Ureter (tissue), 1 donor: ENCODE measurements at places on chromosomes 3 and 15. TPM values are rescaled to one million over a fixed set of nuclear protein-coding genes. Genes with fewer than 3 reads are reported as not detected.

- peak; percentile 81 for DNase-seq
Observed at GRCh38 chr3:127697551-127698240, 24.9 kb downstream of the ABTB1 start.

DNA sequence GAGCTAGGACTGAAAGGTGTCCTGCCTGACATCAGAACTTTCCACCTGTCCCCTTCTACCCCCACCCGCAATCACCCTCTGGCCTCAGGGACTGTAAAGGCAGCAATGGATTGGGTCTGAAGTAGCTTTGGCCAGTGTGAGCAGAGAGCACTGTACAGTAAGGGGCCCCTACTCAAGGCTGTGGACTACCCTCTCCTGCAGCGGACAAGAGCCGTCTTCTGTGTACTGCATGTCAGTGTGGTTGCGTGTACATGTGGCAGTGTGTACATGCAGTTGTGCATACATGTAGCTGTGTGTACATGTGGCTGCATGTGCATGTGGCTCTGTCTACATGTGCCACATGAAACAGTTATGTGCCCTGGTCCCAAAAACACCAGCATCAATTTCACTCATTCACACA lies 205.9 kb upstream of the LINGO1 start:
- no peak for DNase-seq

DNA sequence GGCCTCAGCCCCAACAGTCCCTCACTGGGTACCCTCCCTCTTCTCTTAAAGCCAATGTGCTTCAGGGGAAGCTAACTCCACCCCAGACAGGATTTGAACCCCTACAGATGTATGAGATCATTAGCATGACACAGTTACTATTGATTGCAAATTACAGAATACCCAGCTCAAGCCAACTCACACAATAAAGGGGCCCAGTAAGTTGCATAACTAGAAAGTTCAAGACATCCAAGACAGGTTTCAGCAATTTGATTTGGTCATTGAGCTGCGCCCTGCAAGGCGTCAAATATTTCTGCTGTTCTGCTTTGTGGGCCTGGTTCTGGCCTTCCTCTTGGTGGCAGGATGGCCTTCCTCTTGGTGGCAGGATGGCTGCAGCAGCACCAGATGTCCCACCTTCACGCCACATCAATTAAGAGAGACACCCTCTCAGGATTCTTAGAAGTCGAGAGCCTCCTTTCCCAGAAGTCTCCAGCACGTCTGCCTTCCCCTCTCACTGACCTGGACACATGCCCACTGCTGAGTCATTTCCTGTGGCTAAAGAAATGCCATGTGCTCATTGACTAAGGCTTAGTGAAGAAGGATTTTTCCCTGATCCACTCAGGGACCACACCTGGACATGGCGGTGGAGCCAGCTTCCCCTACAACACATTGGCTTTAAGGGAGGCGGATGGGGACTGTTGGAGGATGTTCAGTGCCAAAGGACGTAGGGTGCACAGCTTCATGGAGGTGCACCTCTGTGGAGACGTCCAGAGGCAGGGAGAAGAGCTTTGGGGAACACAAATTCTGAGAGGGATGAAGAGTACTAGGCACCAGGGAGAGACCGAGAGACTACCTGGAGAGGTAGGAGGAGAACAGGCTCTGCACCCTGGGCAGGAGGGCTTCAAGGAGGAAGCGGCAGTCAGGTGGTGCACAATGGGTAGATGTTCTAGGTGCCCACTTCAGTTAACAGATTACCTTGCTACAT lies 49.1 kb downstream of the DNASE1L3 start:
- peak; percentile 85 for DNase-seq

DNA sequence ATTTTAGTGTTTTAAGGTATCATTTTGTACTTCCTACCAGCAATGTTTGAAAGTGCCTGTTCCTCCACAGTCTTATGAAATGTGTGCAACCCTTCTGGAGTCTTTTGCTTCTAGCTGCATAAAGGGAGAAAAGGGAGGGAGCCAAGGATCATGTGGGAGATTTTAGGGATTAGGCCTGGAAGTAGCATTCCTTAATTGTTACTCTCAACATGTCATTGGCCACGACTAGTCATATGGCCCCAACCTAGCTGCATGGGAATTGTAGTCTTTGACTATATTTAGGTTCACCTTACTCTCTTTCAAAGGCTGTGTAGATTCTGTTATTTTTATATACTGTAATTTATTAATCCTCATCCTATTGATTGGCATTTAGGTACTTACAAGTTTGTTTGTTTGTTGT lies 14.9 kb downstream of the CRTAP start:
- no peak for DNase-seq

DNA sequence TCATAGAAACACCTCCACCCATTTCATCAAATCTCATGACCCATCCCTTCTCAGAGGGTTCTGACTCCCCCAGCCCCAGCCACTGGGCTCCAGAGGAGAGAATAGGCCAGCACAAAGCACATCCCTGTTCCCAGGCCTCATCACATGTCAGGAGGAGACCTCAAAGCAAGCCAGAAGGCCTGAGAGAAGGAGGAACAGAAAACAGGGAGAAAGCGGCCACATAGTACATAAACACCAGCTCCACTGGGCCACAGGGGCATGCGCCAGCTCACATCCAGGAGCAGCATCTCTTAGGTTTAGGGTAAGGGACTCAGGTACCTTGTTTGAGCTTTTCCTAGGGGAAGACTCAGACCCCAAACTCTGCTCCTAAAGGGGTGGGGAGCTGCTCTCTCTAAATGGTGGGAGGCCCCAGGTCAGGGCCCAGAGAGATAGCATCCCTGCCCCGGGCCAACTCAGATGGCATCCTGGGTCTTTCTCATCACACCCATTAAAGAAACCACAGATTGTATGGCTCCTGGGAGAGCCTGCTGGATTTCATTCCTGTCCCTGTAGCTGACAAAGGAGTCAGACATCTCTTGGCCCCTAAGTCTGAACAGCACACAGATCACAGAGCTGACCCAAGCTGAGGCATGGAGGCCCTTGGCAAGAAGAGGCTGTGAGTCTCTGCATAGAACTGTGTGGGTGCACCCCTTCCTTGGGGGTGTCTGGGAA lies 2.5 kb downstream of the SHF start:
- DNase-seq, result no peak

ADAMTS17 gene
- 10.6 TPM for total RNA-seq

ATXN7 gene
- 61.8 TPM for total RNA-seq
